ENCODE measurements at places on chromosomes 4 and X. TPM values are rescaled to one million over a fixed set of nuclear protein-coding genes. Genes with fewer than 3 reads are reported as not detected.

GAGE2A gene
- not detected for total RNA-seq

GRCh38 chrX:12352922-12353321, 214.6 kb downstream of the FRMPD4 start:
- no peak for DNase-seq

- DNase-seq, result no peak
Observed at GRCh38 chrX:123743312-123743711, 10.5 kb upstream of the THOC2 start.

- DNase-seq, result no peak
Observed at GRCh38 chr4:169100670-169101101, 90.6 kb upstream of the CBR4 start.

DNA sequence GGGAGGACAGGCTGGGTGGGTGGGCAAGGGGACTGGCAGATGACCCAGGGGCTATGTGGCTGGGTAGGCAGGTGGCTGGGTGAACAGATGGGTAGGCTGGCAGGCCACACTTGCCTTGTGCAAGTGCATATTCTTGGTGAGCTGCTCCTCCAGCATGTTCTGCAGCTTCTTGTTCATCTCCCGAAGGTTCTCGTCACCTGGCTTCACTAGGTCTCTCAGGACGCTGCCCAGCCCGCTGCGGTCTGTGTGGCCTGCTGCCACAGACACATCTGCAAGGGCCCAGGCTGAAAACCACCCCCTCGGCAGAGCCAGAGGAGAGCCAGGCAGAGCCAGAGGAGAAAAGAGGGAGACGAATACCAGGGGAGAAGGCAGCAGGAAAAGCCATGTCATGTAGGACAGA, 3.4 kb upstream of the KCND1 start:
- DNase-seq, result no peak

- no peak for DNase-seq
Observed at GRCh38 chrX:5708251-5708650, 520.4 kb downstream of the NLGN4X start.

GRCh38 chr4:174210354-174210753, 73.1 kb downstream of the FBXO8 start:
- no peak for DNase-seq

DNA sequence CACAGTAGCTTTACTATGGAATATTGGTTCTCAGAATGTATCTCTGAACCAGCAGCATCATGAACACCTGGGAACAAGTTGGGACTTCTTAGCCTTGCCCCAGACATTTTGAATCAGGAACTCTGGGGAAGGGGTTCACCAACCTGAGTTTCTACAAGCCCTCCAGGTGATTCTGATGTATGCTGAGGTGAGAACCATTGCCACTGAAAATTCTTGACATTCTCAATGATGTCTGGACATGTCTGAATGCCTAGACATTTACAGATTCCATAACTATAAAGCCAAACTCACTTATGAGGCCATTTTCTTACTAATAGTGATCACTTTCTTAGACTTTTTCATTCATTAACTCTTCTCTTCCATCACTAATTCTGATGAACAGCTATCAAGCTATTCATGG, 389.4 kb upstream of the FTHL17 start:
- DNase-seq, result no peak

GRCh38 chrX:9829308-9830267, 43.4 kb downstream of the SHROOM2 start:
- no peak for DNase-seq

- DNase-seq, result no peak
Observed at GRCh38 chr4:125693228-125693627, 378.5 kb downstream of the FAT4 start.

DNA sequence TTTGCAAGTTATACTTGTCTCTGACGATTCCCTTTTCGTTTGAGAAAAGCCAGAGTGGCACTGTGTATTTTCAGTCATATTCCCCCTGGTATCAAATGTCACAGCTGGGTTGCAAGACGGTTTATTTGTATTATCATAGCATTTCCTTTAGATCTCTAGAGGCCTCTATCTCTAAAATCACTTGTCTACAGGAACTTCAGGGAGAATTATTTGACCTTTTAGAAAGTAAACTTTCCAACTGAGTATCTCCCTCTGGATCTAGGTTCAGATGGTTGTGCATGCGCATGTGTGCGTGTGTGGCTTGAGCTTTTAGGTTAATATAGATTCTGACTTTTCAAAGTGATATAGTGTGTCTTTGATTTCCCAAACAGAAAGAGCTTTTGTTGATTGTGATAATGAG, 15.1 kb upstream of the TAB3 start:
- DNase-seq, result no peak

GRCh38 chr4:67546004-67546356, 677 bp upstream of the CENPC start:
- DNase-seq, result no peak

TLR1 gene
- 14.0 TPM for total RNA-seq

P2RY10 gene
- total RNA-seq, result 11.3 TPM

DNA sequence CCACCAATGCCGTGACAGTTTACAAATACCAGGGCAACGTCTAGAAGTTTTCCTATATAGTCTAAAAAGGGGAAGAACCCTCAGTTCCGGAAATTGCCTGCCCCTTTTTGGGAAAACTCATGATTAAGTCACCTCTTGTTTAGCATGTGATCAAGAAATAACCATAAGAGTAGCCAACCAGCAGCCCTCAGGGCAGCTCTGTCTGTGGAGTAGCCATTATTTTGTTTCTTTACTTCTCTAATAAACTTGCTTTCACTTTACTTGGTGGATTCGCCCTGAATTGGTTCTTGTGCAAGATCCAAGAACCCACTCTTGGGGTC, 20.0 kb upstream of the HOPX start:
- no peak for DNase-seq

- peak; percentile 40 for DNase-seq
Observed at GRCh38 chr4:85498068-85498733, 23.3 kb downstream of the ARHGAP24 start.

NXF2B gene
- not detected for total RNA-seq

ATP8A1 gene
- total RNA-seq, result 72.2 TPM

DNA sequence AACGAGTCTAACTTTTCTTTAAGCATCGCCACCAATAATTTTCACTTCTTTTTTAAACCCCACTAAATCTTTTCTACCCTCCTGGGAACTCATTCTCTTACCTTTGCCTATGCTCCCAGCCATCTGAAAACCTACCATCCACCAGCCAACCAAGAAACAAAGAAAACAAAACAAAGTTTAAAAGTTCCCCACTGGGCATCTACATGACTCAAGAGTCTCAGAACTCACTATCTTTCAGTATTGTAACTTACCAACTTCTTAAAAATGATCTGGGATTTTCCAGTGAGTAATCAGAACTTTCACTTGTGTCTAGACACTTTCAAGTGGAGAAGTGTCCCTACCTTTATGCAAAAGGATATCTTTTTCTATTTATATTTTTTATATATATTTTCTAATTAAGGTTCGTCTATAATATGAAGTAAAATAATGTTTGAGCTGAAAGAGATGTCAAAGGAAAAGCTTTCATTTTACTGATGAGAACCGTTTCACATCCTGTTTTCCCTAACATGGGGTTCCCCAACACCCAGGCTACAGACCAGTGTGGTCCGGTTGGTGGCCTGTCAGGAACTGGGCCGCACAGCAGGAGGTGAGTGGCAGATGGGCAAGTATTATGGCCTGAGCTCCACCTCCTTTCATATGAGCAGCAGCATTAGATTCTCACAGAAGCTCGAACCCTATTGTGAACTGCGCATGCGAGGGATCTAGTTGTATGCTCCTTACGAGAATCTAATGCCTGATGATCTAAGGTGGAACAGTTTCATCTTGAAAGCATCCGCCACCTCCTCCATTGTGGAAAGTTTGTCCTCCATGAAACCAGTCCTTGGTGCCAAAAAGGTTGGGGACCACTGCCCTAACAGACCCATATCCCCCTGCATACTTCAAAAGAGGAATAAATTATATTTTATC, 9.8 kb upstream of the TIGD2 start:
- no peak for DNase-seq

GRCh38 chr4:8310306-8310705, 40.8 kb downstream of the HTRA3 start:
- DNase-seq, result no peak

- no peak for DNase-seq
Observed at GRCh38 chr4:6782846-6783110, 251 bp downstream of the KIAA0232 start.
